ENCODE measurements at places on chromosomes 16 and 17.

DNA sequence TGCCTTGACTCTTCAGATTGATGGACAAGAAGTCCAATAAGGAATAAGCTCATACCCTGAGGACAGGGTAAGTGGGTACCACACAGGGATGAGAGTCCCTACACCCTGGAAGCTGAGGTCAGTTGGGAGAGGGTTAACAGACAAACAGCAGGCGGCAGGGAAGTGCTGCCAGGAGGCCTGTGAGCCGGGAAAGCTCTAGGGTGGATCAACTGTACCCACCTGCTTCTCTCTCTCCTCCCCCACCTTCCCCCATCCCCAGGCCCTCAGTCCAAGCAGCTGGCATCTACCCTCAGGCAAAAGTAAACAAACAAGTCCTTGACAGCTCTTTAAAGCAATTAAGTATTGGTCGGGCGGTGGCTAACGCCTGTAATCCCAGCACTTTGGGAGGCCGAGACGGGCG, 20.7 kb upstream of the MYLK3 start:
- DNase-seq = no peak

DNA sequence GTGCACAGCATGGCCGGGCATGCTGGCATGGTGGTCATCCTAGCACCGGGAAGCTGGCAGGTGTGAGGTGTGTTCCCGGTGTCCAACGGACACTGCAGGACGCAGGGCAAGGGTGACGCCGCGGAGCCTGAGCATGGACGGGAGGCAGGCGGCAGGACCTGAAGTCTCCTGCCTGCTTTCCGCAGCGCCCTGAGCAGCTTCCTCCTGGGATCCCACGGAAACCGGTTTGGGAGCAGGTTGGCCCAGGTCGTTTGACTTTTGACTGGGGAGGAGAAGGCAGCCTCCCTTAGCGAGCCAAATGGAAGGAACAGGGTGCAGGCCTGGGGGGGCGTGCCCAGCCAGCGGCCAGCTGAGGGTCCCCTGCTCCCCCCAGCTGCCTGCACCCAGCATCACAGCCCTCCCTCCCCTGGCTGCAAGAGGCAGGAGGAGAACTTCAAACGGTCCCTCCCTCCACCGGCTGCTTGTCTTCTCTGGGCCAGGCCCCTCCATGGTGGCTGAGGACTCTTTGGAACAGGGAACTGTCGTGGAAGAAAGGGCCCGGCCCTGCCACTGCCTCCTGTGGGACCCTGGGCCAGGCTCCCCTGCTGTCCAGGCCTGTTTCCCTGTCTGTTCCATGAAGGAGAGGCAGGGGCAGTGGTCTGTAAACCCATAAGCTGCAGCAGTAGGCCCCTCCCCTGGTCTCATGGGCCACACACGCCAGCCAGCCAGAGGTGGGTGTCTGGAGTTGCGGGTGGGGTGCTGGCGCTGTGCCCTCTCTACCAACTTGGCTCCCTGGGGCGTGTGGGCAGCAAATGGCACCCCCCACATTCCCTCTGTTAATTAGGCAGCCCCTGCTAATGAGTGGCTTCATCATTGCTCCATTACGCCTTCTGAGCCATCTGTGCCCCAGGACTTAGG, 7.8 kb upstream of the ADGRG1 start:
- peak; percentile 48 for DNase-seq

- DNase-seq = no peak
Measured at GRCh38 chr17:56434610-56435009, 158.9 kb upstream of the NOG start.

DNA sequence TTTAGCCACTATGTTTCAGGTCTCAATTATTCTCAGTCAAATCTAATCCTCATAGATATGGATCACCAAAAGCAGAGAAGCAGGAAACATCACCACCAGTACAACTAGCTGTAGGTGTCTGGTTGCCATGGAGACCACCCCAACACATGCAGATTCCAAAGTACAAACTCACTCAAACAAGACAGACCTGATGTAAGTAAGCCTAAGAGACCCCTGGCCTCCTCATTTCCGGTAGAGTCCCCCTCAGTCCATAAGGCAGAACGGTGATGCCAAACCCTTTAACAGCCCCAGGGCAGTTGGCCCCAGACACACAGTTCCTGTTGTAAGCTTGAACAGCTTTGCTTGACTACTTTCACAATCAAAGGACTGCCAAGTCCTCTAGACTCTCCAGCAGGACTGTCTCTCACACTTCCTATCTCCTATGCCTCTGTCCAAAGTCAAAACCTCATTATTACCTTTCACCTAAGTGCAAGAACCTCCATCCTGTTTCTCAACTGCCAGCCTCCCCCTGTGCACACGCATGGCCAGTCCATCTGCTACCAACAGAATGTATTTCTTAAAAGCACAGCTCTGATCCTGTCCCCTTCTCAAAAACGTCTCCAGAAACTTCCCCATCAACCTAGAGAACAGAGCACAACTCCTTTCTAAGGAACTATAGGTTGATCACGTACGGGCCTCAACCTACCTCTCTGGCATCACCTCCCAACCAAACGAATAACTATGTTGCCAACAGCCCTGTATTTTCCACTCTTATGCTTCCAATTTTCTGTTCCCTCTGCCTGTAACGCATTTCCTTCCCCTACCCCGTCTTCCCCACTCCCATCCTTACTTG, 23.9 kb downstream of the SLC39A11 start:
- DNase-seq = no peak

GRCh38 chr17:50949989-50950877, 84.1 kb upstream of the TOB1 start:
- DNase-seq = no peak

- no peak for DNase-seq
Measured at GRCh38 chr16:27127308-27127707, 60.6 kb downstream of the C16orf82 start.

- DNase-seq = no peak
Measured at GRCh38 chr17:1007310-1008007, 10.5 kb downstream of the TIMM22 start.

GRCh38 chr17:55216888-55217287, 47.9 kb upstream of the HLF start:
- DNase-seq = no peak

GRCh38 chr16:69239851-69240250, 52.9 kb downstream of the SNTB2 start:
- no peak for DNase-seq

DNA sequence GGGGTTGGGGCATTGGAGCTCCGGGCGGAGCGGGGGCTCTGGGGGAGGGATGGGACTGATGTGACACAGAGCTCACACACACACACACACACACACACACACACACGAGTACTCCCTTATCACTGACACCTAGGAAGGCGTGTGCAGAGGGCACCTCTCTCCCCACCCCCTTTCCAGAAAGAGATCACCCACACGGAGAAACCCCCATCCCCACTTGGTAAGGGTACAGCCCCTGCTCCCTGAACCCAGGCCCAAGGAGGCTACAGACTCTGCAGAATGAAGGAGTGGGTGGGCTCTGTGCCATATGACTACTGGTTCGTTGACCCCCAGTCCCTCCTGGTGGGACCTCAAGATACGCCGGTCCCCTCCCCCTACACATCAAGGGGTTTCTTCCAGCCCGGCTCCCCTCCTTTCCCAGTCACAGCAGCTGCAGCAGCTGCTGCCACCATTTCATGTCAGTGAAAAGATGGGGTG, 8.7 kb upstream of the ARHGAP23 start:
- no peak for DNase-seq

DNA sequence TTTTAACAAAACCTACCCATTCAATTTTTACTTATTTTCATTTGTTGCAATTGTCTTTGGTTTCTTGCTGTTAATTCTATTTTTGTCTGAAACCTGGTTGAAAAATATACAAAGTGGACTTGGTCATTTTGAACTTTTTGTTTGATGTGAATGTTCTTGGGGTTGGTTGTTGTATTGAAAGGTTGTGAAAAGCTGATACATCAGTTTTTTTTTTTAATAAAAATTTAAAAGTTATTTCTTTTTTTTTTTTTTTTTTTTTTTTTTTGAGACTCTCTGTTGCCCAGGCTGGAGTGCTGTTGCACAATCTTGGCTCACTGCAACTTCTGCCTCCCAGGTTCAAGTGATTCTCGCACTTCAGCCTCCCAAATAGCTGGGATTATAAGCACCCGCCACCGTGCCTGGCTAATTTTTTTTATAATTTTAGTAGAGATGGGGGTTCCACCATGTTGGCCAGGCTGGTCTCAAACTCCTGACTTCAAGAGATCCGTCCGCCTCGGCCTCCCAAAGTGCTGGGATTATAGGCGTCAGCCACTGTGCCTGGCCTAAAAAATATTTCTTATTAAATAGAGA, 28.9 kb downstream of the WIPF2 start:
- DNase-seq = no peak

DNA sequence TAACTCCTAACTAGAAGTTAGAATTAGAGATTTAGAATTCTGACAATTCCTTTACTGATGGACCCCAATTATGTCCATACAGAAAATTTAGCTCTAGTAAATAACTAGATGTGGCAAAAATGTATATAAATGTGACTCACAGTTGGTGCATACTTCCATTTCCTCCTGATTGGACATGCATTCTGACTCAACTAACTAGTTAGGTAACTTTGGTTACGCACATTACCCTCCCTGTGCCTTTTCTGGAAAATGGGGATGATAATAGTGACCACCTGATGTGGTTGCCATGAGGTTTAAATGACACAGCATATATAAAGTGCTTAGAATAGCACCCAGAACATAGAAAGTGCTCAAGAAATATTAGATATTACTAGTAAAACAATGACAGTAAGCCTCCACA, 550.0 kb upstream of the SALL1 start:
- DNase-seq = no peak

Measured in natural killer cell treated with Interleukin-12 subunit alpha and Interleukin-12 subunit beta and Interleukin-15 and Interleukin-18, amount 100 ng/mL, for 72 hours (primary cell).